ENCODE measurements at places on chromosomes 2 and 18.
A peak's percentile ranks its signal among the peaks of the same experiment; 100 is the strongest.

DNA sequence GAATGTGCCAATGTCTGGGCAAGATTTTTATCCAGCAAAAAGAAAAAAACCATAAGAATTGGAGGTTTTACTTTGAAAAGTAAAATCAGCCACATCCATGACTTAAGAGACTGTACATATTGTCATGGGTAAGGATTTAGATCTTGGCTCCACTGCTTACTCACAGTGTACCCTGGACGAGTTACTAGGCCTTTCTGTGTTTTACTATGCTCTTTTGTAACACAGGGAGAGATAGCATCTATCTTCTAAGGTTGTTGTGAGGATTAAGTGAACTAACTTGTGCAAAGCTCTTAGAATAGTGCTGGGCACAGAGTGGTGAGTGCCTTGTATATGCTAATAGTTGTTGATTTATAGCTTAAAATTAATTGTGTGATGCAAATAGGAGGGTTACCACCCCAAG lies 255.9 kb downstream of the NEDD4L start:
- DNase-seq: no peak

- DNase-seq: no peak
These were observed 75.3 kb downstream of the BABAM2 start for GRCh38 chr2:27965841-27966240.

DNA sequence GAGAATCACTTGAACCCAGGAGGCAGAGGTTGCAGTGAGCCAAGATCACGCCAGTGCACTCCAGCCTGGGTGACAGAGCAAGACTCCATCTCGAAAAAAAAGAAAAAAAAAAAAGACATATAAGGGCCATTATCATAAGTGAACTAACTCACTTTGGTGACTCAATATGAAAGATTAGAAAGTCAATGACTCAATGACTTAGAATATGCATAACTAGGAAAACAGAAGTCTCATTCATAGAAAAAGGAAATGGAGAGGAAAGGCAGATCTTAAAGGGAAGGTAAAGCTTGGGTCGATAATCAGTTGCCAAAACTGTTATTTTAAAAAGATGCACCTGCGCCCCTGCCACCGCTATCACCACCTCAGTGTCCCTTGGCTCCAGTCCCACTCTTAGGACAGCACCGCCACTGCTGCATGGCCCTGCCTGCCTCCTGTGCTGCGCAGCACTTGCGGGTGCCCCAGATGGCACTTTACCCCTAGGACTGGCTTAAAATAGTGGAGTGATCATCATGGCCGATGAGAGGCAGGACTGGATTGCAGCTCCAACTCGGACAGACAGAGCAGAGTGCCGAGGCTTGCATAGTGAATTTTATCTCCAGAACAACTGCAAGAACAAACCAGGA lies 54.7 kb downstream of the INO80D start:
- DNase-seq: no peak

- DNase-seq: no peak
These were observed 38.2 kb downstream of the CERS6 start for GRCh38 chr2:168494190-168494711.

DNA sequence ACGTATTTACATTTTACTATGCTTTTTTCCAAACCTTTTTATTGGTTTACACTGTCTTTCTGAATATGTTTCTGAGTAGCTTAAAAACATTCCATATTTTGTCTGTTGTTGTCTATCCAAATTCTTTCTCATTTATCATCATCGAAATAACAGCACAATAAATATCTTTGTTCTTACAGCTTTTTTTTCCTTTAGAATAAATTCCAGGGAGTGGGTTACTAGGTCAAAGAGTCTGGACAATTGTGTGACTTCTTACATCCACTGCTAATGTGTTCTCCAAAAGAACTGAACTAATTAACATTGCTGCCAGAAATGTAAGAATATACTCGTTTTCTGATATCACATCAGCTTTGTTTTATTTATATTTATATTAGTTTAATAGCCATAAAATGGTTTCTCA lies 59.4 kb downstream of the ANKRD44 start:
- DNase-seq: no peak

DNA sequence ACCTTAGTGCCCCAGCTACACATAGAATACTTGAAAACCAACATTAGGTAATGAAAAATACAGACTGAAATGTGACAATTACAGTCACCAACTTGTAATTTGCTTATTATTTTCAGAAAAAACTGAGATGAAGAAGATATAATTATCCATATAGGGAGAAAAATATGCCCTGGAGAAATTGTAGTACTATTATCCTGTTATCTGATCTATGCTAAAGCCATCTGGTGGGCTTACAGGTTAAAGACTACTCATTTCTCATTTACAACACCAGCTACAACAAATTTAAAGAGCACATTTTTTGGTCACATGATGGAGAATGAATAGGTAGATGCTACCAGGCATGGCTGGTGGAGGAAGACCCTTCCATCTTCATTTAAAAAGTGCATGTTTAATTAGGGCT lies 79.6 kb upstream of the NYAP2 start:
- DNase-seq: no peak

- no peak for DNase-seq
These were observed 130.6 kb downstream of the COL6A3 start for GRCh38 chr2:237283131-237283928.

GRCh38 chr2:225512876-225513540 lies 113.5 kb downstream of the NYAP2 start:
- DNase-seq: no peak

DNA sequence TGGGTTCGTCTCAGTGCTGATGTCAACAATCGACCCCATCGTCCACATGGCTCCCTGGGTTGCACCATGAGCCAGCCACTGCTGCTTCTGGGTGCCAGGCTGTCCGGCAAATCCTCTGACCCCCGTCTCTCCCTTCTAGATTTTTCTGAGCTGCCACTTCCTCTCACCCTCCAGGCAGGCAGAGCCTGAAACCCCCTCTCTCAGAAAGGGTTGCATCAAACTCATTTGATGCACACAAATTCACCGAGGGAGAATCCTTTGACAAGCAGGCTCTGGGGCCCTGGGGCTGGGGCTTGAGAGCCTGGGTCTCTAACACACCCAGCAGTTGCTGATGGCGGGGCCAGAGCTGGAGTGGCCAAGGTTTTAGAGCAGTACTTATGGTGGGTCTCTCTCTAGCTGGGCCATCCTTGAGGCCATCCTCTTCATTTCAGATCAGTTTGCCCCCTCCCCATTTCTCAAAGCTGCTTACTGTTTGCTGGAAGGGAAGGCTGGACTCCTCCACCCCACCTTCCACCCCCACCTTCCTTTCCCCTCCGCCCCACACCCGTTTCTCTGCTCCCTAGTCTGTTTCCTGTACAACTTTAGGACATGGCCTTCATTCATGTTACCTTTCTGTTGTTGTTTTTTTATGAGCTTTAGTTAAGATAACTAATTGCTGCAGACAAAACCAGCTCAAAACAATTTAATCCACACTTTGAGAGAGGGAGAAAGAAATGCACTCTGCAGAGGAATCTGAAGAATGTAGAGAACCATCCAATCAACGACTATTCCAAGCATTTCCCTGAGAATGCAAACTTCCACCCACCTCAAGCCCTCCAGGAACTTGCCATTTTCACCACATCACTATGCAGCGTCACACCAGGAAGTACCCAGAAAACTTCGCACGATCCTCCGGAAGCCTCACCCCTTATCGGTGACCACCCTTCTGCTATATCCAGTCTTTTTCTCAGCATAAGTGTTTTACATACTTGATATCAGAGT lies 69.5 kb downstream of the ARL4C start:
- no peak for DNase-seq

DNA sequence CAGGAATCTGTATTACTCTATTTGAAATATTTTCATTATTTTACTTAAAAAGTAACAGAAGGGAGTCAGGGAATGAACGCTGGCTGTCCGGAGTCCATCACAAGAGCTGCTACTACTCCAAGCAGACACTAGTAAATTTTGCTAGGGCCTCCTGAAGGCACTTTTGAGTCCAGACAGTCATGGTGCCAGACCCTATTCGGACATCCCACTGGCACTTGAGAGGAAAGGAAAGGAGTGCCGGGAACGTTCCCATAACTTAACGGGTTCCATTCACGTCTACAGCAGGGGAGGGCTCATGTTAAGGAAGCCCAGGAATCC lies 563 bp upstream of the GMCL1 start:
- no peak for DNase-seq

- DNase-seq: no peak
These were observed 102.2 kb downstream of the ACTR3 start for GRCh38 chr2:113992090-113992489.

- DNase-seq: no peak
These were observed 351.1 kb downstream of the RND3 start for GRCh38 chr2:150136401-150136800.

DNA sequence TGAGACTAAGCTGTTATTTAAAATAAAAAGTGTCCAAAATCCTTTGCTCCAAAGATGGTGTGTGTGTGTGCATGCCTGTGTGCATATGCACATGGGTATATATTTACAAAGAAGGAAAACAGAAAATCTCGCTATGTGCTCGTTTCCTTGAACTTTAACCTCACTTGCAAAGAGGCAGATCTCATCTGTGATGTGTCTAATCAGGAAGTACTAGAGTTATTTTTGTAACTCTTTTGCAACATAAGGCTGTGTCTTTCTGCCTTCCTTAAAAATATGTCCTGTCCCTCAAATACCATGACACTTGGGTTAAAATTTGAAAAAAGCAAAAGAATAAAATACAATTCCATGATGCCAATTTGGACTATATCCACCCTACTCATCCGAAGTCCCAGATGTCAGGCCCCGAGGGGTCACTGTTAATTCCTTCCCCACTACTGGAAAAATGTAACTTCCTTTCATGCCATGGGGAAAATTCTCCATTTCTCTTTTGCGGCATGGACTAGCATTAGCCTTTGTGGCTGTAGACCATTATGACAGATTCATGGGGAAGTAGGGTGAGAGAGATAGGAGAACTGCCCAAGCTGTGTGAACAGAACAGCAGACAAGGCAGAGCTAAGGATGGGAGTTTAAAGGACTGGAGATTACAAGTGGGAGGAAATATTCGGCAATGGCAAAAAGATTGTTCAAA lies 191.3 kb downstream of the MYO1B start:
- DNase-seq: no peak

- DNase-seq: no peak
These were observed 18.7 kb downstream of the DYSF start for GRCh38 chr2:71472019-71472418.

GRCh38 chr2:109519513-109519912 lies 94.3 kb downstream of the SEPTIN10 start:
- no peak for DNase-seq

GRCh38 chr2:124559236-124559635 lies 534.1 kb downstream of the CNTNAP5 start:
- DNase-seq: no peak

DNA sequence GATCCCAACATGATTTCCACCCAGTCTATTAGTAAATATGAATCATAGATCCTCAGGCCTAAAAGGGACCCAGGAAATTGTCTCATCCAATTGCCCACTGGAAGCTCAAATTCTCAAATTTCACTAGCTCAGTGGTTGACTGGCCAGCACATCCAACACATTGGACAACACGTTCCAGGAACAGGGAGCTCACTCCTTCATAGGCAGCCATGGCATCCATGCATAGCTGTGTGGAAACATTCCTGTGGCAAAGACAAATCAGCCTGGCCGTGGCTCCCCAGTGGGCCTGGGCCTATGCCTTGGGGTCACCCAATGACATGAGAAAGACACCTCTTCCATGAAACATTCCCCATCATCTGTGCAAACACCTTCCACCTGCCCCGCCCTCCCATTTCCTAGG lies 261.1 kb downstream of the ANAPC1 start:
- no peak for DNase-seq

- no peak for DNase-seq
These were observed 24.7 kb downstream of the RAPH1 start for GRCh38 chr2:203510256-203510940.

DNA sequence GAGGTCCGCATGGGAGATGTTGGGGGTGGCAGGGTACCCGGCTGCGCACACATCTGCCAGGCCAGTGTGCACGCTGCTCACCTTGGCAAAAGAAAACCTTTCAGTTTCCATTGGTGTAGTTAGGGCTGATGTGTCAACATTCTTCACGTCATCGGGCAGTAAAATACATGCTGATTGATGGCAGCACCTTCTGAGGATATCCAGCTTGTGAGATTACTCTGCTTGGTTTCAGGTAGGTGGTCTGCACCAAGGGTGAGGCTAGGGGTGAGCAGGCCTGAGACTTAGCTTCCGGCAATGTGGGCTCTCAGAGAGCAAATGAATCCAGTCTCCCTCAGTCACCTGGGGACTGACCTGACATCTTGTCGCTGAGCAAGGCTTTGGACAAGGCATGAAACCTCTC lies 19.3 kb upstream of the ACKR3 start:
- DNase-seq: no peak

DNA sequence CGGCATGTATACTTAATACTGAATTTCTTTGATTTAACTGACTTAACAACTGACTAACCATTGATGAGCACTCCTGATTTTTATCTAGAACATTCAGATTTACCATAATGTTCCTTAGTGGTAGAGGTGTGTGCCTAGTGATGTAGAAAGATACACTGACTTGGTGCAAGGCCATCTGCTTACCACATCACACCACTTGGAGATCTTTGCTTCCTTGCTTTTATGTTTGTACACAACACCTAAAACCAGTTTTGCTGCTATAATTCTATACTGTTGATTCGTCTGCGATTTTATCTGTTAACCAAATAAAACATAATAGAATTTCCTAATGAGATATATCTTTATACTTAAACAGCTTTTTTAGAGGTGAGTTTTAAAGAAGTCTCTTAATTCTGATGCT lies 3.9 kb upstream of the FARP2 start:
- DNase-seq: no peak

GRCh38 chr2:88603146-88603545 lies 24.1 kb downstream of the EIF2AK3 start:
- no peak for DNase-seq

GRCh38 chr2:163347982-163348856 lies 387.6 kb downstream of the FIGN start:
- DNase-seq: no peak

DNA sequence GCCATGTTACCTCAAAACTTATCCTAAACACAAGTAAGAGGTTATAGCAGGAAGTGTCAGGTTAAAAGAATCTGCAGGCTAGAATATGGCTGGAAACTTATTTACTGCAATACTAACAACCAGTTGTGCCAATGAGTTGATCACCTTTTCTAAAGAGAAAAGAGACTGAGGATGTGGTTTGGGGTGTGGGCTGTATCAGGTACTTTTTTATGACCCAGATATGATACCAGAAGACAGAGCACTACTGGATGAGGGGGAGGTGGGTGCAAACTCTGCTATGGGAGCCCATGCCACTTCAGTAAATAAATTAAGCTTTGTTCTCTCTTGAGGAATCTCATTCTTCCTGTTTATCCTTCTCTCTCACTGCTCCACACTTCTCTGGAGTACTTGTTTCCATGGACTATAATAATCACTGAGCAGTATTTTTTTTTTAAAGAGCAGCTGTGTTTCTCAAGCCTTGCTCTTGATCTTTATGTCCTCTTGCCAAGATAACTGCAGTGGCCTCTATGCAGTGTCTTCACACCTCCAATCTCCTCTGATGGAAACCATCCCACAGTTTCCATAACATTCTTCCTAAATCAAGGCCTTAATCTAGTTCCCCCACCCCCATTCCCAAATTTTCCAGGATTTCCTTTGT lies 51.2 kb upstream of the NOSTRIN start:
- no peak for DNase-seq

GRCh38 chr18:63859781-63860475 lies 27.6 kb upstream of the SERPINB2 start:
- DNase-seq: no peak

GRCh38 chr18:76721207-76721996 lies 101.0 kb upstream of the ZNF236 start:
- peak; percentile 34 for DNase-seq

Data from stimulated activated CD8-positive, alpha-beta memory T cell treated with anti-CD3 and anti-CD28 coated beads, Interleukin-4, amount 100 ng/mL, for 24 hours (primary cell).